ENCODE measurements at places on chromosomes 11 and 22.

- no peak for DNase-seq
These were observed 214.1 kb downstream of the TBC1D22A start for GRCh38 chr22:46976598-46976997.

GRCh38 chr11:129374993-129375750 lies 476 bp upstream of the BARX2 start:
- DNase-seq, result no peak

GRCh38 chr22:48395201-48395600 lies 1432.5 kb downstream of the BRD1 start:
- DNase-seq, result no peak

GRCh38 chr11:22249871-22250270 lies 57.0 kb downstream of the ANO5 start:
- DNase-seq, result no peak

GRCh38 chr22:26573026-26573662 lies 16.8 kb downstream of the TPST2 start:
- DNase-seq, result no peak

GRCh38 chr11:134575504-134576230 lies 163.6 kb upstream of the B3GAT1 start:
- DNase-seq, result no peak

DNA sequence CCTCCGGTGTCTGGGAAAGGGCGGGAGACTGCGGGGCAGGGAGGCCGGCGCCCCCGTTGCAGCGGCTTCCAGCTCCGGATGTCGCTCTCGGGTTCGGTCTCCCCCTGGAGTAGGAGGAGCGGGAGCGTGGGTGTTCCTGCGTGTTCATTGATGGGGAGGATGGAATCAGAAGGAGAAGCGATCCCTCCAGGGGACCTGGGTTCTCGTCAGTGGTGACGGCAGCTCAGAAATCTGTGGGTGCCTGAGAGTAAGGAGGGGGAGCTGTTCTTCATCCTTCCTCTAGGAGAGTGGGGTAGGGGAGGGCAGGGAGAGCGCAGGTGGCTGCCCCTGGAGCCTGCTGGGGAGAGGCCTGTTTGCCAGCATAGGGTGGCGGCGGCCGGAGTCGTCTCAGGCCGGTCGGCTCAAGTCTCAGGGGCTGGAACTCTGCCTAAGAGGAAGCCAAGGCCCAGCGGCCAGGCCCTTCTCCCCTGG lies 1.1 kb downstream of the UBASH3B start:
- no peak for DNase-seq

DNA sequence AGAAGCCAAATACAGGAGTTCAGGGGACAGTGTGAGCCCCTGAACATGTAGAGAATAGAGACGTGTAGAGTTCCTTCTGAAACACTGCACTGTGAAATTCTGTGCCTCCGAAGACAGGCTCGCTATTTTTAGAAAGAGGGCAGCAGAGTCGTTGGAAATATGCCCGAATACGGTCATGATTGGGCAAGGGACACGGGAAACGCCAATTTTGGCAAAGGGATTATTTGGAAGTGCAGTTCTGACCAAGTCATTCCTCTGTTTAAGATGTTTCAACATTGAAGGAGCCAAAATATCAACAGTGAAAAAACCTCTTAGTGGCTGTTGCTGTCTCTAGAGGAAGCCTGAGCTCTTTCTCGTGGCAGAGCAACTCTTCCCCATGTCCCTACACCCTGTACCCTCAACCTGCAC lies 9.5 kb upstream of the CBX6 start:
- peak; percentile 69 for DNase-seq

- DNase-seq, result no peak
These were observed 28.6 kb downstream of the GNB1L start for GRCh38 chr22:19825904-19826618.

- DNase-seq, result no peak
These were observed 162.6 kb downstream of the KIF18A start for GRCh38 chr11:27945348-27945747.

GRCh38 chr11:47987781-47988180 lies 7.4 kb downstream of the PTPRJ start:
- no peak for DNase-seq

GRCh38 chr22:48004038-48004437 lies 1241.6 kb downstream of the TBC1D22A start:
- no peak for DNase-seq

DNA sequence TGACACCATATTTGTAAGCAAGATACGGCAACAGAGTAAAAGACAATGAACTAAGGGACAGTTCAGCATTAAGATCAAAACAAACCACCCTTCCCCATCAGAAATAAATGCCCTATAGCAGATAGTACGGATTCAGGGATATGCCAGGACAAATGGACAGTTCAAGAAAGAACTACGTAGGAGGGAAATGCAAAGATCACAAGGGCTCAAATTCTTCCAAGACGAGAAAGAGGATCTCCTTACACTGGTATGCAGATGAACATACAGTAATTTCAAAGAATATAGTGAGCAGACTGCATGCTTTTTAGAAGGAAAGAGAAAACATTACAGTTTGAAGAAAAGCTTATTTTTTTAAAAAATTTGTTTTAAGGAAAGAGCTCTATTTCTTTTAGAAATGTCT lies 124.7 kb upstream of the APOA1 start:
- no peak for DNase-seq

GRCh38 chr11:86245369-86246292 lies 1.1 kb downstream of the EED start:
- DNase-seq, result no peak

DNA sequence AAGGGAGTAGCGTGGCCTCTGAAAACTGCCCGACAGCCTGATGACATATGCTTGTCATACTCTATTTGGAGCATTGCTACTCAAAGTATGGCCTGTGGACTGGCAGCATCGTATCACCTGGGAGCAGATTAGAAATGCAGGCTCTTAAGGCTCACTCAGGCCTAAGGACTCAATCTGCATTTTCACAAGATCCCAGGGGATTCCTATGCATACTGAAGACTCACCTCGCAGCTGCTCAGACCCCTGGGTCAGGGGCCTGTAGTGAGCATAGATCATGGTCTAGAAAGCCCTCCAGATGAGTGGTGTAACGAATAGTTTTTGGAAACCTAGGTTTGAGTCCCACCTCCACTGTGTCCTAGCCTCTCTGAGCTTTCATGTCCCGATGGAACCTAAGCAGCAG lies 126.3 kb downstream of the FEZ1 start:
- no peak for DNase-seq

GRCh38 chr11:86482692-86483091 lies 108.0 kb downstream of the CCDC81 start:
- no peak for DNase-seq

DNA sequence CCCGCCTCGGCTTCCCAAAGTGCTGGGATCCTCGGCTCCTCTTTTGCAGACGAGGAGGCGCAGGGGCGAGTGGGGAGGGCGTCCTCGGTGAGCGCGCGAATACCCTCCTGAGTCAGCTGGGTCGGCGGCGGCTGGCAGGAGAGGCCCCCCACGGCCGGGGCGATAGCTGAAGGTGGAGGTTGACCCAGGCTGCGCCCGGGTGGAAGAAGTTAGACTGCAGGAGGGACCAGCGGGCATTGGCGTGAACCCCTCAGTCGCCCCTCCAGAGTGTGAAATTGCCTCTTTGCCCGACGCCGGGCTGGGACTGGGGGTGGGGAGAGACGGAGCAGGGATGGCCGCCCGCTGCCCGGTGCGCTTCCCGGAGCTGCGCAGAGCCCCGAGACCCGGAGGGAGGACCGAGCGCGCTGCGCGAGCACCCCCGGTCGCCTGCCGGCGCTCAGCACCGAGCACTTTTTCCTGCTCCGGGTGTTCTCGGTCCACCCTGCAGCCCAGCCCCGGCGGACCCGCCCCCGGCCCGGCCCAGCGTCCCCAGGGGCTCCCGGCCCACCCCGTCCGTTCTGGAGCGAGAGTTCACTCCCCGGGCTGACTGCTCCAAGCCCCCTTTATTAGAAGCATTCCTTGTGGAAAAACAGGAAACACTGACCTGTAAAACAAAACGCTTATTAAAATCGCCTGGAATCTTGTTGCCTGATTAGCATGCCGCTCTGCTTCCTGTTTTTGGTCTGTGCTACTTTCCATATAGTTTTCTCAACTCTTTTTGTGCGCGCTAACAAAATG lies 13.7 kb upstream of the CPT1A start:
- no peak for DNase-seq

- no peak for DNase-seq
These were observed 31.6 kb upstream of the ME3 start for GRCh38 chr11:86703987-86704386.

GRCh38 chr11:104690241-104690640 lies 208.0 kb downstream of the CASP12 start:
- DNase-seq, result no peak

DNA sequence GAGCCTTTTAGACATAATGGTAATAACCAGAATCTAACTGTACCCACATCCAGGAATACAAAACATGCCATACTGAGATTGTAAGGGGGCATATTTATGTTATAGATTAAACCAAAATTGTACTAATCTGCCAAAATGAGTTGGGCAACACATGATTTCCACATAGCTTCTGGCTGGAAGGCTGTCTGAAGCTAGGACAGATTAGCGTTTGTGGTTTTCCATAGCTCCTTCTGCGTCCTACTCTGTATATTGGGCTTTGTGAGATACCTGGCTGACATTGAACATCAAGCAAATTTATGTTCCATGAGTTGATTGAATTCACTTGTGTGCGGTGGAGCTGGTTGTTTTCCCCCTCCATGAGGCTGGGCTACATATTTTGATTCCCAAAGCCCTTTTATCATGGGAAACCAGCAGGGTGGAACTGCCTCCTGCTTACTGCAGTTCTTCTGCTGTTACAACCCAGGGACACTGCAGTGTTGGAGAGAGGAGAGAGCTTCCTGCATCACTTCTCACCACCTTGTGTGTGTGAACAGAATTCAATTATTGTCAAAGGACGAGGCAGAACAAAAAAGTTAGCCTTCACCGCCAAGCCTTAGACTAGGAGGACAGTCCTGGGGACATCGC lies 114.9 kb downstream of the C11orf91 start:
- no peak for DNase-seq

DNA sequence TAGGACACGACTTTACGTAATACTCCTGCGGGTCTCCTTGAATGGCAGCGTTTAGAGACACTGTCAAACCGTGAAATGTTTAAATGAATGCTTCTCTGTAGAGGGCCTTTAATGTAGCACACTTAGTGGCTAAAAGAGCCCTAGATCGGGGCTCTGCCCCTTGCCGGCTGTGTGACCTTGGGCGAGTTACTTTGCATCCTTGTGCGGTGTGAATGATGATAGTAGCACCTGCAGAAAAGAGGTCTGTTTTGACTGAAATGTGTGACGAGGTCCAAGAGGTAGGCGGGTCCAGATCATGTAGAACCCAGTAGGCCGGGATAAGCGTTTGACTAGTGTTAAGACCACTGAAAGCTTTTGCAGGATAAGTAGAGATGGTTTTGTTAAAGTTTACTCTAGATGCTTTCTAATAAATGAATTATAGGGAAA lies 866 bp downstream of the MED17 start:
- no peak for DNase-seq

- no peak for DNase-seq
These were observed 356.2 kb downstream of the GRM5 start for GRCh38 chr11:88709567-88709966.

- DNase-seq, result peak; percentile 37
These were observed 5.8 kb downstream of the ARL14EP start for GRCh38 chr11:30328681-30329080.

Data from LHCN-M2 (cell line).